ENCODE measurements at places on chromosomes 6 and 20.

- DNase-seq, result peak; percentile 59
Measured at GRCh38 chr20:19974630-19975435, 42.3 kb upstream of the NAA20 start.

DNA sequence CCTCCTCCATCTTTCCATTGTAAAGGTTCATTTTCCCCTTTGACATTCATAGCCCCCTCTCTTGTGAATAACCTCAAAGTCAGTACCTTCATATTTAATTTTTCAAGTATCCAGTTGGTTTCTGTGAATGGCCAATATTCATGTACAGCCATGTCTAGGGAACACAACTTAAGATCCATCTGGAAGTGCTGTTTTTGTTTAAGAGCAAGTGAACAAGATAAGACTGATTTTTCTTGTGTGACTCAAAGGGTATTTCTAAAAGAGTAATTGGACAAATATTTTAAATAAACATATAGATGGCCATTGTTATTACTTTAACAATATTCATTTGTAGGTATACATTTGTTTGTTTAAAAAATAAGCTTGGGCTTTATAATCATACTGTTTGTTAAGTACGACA lies 92.9 kb downstream of the RTN4IP1 start:
- no peak for DNase-seq

- no peak for DNase-seq
Measured at GRCh38 chr6:147390909-147391536, 117.5 kb upstream of the SAMD5 start.

DNA sequence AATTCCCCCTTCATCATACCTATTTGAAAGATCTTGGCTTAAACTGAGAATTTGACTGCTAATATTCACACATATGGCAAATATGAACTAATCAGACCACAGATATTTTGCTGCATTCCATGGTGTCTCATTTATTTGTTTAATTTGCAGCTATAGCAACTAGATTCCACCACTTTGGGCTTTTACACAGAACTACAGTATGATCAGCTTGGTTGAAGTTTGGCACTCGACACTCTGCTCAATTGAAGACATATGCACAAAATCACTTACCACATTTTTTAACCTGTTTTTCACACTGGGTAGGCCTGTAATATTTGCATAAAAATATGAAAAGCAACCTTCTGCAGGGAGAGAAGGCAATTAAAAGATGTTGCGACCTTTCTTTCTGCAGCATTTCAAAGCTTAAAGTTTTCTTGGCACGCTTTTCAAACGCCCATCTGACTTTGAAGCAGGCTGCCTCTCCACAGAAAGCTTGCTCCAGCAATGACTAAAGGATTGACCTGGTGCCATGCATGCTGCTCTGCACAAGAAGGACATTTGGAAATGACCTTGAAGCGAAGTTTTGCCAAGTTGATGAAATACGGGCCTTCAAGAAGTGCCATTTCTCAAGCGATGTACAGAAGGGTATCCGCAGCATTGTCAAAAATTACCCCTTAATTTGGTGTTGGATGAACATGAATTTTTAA lies 126.7 kb downstream of the AIG1 start:
- DNase-seq, result no peak

DNA sequence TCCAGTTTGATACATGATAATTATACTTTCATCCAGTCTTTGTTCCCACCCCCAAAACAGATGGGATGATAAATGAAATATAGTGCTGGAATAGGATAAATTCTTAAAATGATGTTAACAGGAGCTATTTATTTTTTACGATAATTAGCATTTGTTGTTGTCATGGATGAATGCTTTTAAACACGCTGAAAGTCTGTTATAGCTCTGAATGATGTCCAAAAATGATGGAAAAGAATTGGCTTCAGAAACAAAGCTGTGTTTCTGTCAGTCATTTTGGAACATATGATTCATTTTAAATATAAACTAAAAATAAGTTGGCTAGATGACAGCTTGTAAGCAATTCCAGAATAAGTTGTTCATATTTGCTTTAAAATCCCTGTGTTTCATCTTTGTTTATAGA lies 237.4 kb downstream of the GRIK2 start:
- no peak for DNase-seq

GRCh38 chr20:4962241-4962855 lies 39.0 kb downstream of the SLC23A2 start:
- DNase-seq, result peak; percentile 49

- no peak for DNase-seq
Measured at GRCh38 chr6:81763968-81764367, 11.5 kb upstream of the TENT5A start.

GRCh38 chr6:129795261-129795660 lies 65.9 kb downstream of the TMEM244 start:
- DNase-seq, result no peak

GRCh38 chr6:56382416-56382940 lies 135.1 kb upstream of the COL21A1 start:
- DNase-seq, result no peak

DNA sequence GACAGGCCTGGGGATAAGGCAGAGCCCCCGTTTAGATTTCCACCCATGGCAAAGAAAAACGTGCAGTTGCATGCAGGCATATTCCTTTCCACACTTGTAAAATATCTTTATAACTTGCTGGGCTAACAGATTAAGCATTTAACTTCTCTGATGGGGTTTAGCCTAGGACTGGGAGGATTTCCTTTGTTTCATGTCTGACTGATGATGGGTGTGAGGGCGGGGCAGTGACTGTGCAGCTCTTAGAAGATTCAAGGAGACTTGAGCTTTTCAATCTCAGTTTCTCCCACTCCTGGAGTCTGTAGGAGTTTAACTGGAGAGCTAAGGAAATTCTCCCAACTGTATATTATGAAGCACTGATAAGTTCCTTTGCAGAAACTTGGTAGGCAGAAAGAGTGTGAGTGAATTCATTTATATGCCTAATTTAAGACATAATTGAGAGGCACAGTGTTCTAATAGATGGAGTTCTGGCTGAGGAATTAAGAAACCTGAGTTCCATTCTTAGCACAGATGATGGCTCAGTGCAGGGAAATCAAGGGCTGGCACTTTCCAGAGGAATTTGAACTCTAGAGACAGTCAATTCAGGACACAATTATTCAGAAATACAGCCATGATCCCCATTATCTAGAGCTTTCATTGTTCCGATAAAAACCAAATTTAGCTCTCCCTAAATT lies 214.6 kb upstream of the CNR1 start:
- no peak for DNase-seq

DNA sequence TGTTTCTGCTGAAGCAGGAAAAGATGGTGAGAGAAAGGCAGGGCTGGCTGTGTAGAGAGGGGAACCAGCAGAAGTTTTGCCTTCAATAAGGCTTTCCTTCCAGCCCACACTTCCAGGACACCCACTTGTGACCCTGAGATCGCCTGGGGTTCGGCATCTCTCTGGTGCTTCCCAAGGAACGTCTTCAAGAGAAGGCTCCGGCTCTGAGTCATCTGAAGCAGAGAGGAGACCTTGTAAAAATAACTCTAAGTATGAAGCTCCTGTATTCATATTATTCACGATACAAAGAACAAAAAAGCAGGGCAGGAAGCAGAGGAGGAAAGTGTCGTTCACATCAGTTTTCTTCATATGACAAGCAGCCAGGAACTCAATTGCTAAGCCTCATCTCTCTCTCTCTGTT lies 95.4 kb upstream of the MRPS10 start:
- no peak for DNase-seq

DNA sequence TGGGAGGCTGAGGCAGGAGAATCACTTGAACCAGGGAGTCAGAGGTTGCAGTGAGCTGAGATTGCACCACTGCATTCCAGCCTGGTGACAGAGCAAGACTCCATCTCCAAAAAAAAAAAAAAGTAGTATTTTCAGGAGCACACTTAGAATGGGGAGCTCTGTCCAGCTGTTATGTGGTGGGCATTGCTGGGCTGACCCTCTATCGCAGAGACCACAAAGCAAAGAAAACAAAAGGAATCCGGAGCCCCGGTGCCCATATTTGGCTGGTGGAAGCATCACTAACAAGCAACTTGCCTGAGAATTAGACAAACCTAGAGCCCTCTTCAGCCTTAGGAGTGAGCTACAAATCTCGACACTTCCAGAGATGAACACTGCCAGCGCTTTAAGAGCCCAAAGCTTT lies 137.3 kb upstream of the GPR6 start:
- no peak for DNase-seq

DNA sequence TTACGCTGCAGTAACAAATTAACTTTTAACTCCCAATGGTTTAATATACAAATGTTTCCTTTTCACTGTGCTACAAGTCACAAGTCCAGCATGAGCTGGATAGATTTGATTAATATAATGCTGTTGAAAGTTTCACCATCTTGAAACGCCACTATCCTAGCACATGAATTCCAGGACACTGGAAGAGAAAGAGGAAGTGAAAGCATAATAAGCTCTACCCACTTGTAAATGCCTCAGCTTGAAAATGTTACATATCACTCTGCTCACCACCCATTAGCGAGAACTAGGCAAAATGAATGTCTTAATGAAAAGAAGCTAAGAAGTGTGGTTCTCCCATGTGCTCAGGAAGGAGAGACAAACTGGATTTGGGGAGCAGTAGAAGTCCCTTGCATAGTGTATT lies 46.9 kb downstream of the PCSK2 start:
- DNase-seq, result no peak

GRCh38 chr6:77653816-77654215 lies 977 bp downstream of the MEI4 start:
- DNase-seq, result no peak

GRCh38 chr20:63408684-63409046 lies 47.5 kb upstream of the CHRNA4 start:
- DNase-seq, result no peak

DNA sequence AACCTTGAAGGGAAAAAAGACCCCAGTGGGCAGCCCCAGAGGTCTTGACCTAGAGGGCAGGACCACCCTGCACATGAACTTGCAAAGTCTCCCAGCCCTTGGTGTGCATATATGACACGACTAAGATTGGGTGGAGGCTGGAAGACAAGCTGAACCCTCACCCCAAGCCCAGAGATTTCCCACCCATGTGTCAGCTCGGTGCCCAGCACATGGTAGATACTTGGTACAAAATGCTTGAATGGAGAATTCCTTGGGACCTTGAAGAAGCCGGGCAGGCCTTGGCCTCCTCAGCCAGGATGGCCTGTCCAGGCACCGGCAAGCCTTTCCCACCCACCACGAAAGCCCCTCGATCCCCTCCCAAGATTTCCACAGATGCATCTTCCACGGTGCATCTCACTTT lies 50.6 kb downstream of the BPIFB1 start:
- DNase-seq, result no peak

DNA sequence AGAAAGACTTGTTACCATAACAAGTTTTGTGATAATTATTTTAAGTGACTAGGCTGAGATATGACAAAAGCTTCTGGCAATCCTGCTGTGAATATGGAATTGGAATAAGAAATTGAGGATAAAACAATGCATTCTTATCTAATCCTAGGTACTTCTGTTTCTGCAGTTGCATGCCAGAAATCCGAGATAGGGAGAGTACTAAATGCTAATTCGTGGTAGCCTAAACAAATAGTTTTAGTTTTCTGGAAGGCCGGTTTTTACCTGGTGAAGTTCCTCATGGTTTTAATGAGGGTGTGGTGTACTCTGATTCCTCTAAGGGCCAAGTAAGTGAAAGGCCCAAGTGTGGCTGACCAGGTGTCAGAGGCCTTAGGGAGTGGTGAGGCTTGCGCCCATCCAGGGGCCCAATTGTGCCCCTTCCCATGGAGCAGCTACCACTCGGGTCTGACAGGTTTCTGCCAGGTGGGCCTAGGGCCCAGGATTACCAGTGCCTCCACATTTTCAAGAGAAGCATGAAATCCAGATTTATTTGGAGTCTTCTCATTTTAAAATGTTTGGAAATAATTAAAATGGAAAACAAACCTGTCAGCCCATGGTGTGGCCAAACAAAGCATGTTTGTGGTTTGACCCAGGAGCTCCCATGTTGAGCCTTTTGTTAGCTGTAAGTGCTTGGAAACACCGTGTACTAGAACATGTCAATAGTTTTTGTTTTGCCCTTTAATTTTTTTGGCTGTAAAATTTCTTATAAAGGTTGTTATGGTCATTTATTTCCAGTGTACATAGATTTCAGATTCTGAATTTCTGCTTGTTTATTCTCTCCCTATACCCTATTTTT lies 6.6 kb downstream of the PLCB4 start:
- no peak for DNase-seq

DNA sequence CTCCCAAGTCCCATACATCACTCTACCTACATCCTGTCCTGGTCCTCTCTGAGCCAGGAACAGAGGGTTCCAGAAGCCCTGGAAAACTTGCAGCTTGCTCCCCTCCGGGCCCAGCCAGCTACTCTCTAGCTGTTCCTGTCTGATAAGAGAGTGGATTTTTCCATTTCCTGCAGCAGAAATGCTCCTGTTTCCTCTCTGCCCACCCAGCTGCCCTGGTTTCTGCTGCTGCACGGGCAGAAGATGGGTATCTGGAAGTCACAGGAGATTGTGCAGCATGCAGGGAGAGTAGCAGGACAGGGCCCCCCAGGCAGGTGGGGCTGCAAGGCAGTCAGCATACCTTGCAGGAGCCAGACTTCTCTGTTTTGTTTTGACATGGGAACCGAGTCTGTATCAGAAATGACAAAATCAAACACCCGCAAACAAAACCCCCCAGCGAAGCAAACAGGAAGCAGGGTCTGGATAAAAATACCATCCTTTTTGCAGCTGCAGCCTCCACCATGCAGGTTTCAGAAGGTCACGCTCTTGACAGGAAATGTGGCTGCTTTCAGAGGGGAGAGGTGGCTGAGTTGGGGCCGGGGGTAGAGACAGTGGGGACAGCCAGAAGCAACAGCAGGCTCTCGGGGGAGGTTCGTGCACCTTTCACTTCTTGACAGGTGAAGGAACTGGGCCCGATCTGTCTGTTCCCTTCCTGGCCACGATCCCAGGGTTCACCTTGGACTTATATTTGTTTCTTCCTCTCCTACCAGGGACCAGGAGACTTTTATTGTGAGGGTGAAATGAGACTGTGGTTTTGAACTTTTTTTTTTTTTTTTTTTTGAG lies 50.8 kb upstream of the FAM83D start:
- DNase-seq, result peak; percentile 84

GRCh38 chr6:84093441-84094435 lies 60.2 kb downstream of the MRAP2 start:
- no peak for DNase-seq

- no peak for DNase-seq
Measured at GRCh38 chr6:84273048-84273809, 45.8 kb upstream of the CEP162 start.

DNA sequence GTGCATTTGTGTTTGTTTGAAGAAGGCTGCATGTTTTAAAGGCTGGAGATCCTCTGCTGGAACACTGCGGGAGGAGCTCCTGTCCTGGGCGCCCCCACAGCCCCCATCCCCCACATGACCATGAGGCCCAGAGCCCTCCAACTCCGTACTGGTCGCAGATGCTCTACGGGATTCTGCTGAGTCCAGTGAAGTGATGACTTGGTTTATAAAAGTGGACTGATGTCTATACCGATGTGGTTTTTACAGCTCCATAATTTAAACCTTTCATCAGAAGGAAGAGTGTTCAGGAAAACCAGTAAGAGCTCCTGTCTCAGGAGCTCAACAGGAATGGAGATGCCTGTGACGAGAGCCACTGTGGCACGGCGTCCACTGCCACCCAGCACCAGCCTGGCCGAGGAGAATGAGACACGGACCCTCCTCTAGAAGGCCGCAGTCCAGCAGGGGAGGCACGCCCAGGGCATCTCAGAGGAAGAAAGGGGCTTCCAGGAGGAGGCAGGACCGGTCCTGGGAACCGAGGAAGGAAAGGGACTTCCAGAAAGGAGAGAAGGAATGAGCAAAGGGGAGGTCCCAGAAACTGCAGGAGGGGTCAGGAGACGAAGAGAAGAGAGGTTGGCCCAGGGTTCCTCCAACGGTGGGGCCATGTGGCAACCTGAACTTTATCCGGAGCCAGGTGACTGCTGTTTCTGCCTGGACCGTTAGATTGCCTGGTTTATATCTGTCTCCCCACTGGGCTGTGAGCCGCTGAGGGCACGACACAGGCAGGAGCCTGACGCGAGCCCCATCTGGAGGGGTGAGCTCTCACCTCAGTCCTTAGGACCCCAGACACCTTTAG lies 26.9 kb downstream of the BFSP1 start:
- no peak for DNase-seq

All from CD4-positive, alpha-beta T cell treated with Interleukin-4 for 1 hour (primary cell).